ENCODE measurements at places on chromosomes 4 and X.

- no peak for DNase-seq
Observed at GRCh38 chr4:3071811-3072210, 2.5 kb downstream of the HTT-AS start.

DNA sequence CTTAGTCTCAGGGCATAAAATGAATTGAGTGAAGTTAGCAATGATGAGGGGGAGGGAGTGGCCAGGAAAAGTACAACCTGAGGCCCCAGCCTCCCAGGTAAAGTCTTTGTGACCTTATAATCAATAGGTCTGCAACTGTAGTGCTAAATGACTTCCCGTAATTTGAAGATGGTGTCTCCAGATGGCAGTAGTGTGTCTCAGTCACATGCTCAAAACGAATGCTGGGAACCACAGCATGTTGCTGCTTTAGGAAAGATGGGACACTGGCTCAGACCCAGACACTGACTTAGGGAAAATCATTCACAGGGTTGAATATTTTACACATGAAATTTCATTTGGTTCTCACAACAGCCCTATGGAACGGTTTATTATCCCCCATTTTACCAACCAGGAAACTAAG is 10.3 kb downstream of the SRPX2 start:
- DNase-seq = no peak

- DNase-seq = no peak
Observed at GRCh38 chr4:175827516-175827915, 15.5 kb upstream of the GPM6A start.

- DNase-seq = no peak
Observed at GRCh38 chr4:106340774-106341173, 24.4 kb downstream of the AIMP1 start.

DNA sequence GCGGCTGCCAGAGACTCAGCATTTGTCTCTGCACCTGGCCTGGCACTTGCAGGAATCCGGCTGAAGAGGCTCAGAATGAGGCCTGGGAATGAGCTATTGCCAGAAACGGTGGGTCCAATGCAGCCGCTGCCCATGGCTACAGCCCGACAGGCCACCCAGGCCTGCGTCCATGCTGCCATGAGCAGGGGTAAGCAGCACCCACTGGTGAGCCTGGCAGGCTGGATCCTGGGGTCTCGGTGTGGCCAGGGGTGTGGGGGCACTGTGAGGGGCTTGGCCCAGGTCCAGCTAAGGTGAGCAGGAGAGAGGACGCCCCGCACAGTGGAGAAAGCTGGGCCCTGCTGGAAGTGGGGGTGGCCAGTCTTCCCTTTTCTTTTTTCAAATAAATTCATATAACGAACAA is 60.3 kb upstream of the MXD4 start:
- DNase-seq = no peak

GRCh38 chrX:103153661-103154060 is 60.7 kb upstream of the NXF3 start:
- DNase-seq = no peak

GRCh38 chr4:148434075-148434773 is 8.0 kb downstream of the NR3C2 start:
- no peak for DNase-seq

- no peak for DNase-seq
Observed at GRCh38 chr4:110268352-110268751, 69.9 kb upstream of the ELOVL6 start.

DNA sequence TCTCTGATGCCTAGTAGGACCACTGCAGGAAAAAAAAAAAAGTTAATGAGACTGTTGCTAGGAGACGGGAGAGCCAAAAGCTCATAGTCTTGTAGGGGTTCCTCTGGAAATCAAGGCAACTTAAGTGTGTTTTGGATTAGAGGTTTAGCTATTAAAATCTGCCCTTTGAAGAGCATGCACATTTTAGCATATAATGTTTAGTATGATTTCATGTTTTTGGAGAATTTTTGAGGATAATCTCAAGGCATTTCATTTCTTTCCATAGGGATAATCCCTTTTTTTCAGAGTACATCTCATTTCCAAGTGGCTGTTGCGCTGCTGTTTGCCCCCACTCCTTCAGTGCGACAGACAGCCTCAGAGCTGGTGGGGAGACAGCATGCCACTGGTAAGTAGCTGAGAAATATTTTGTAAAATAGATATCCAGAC is at the start of gene LINC00632:
TSS of gene LINC00632 (plus strand) at position 339 of the 426 bp plus-strand sequence.
- no peak for DNase-seq

DNA sequence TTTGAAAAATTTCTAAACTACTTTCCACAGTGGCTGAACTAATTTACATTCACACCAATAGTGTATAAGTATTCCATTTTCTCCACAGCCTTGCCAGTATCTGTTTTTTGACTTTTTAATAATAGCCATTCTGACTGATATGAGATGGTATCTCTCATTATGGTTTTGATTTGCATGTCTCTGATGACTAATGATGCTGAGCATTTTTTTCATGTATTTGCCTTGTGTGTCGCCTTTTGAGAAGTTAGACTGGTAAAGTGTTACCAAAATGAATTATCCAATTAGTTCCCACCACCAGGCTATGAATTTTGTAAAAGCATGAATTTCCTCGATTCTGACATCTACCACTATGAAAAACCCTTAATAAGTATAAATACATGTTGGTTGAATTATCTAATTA is 242.2 kb upstream of the GK2 start:
- no peak for DNase-seq

GRCh38 chr4:101393256-101393655 is 45.9 kb upstream of the PPP3CA start:
- DNase-seq = no peak

- DNase-seq = no peak
Observed at GRCh38 chr4:185142564-185142911, 528 bp upstream of the SLC25A4 start.

GRCh38 chr4:184262901-184263300 is 45.2 kb upstream of the ENPP6 start:
- no peak for DNase-seq

GRCh38 chr4:100017637-100018310 is 67.7 kb upstream of the H2AZ1 start:
- DNase-seq = no peak

DNA sequence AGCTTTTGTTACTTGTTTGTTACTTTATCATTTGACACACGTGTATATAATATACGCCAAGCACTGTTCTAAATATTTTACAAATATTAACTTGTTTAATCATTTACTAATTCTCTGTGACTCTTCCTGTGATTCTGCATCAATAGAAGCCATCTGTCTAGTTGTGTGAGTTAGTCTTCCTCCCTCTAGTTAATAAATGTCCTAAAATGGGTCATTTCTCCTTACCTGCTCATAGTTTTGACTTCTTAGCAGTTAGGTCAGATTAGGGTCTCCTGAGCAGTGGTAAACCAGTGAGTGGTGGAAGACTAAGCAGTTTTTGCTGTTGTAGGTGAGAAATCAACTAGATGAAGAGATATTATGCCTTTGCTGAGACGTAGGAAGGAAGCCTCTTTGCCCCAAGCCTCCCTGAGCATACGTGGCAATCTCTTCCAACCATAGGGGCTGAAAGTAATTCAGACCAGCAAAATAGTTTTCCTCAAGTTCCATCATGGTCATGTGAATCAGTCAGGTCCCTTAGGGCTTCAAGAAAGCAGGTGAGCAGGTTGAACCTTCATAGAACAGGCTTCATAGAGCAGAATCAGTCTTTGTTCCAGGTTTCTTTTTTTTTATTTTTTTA is 38.7 kb upstream of the THOC2 start:
- DNase-seq = no peak

DNA sequence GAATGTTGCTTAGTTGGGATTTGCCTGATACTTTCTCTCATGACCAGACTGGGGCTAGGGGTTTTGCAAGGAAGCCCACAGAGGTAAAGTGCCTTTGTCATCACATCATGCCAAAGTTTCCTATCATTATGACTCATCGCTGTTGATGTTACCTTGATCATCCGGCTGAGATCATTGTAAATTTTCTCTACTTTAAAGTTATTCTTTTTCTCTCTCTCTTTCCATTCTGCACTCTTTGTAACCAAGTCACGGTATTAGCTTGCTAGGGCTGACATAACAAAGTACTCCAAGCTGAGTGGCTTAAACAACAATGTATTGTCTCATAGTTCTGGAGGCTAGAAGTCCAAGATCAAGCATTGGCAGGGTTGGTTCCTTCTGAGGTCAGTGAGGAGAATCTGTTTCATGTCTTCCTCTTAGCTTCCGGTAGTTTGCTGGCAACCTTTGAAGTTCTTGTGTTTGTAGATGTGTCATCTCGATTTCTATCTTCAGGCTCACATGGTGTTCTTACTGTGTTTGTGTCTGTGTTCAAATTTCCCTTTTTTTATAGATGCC is 113.0 kb downstream of the DTHD1 start:
- DNase-seq = peak; percentile 8

- no peak for DNase-seq
Observed at GRCh38 chr4:121307445-121308327, 73.1 kb downstream of the QRFPR start.

DNA sequence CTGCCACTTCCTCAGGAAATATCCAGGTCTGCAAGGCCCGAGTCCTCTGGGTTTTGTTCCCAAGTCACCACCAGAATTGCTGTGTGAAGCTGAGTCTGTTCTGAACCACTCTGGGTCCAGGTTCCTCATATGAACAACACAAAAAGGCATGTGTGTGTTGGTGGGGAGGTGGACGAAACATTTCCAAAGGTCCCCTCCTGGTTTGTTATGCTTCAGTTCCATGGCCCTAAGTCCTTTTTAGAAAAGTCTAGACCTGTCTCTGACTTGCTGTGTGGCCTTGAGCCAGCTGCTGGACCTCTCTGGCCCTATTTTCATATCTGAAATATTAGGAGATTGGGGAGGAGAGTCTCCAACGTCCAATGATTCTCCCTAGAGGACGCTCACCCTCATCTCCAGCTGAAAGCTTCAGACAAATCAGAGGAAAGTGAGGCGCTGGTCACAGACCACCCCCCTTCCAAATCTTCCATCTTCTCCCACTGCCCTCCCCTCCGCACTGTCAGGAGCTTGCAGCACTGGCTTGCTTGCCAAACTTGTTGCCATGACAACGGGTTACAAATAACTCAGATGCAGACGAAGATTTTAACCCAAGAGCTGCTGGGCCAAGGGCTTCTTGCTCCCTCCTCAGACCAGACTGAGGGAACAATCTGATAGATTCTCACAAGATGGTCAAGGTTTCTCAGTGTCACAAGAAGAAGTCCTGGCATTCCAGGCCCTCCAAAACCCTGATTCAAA is 64.5 kb downstream of the SMC1A start:
- DNase-seq = no peak

DNA sequence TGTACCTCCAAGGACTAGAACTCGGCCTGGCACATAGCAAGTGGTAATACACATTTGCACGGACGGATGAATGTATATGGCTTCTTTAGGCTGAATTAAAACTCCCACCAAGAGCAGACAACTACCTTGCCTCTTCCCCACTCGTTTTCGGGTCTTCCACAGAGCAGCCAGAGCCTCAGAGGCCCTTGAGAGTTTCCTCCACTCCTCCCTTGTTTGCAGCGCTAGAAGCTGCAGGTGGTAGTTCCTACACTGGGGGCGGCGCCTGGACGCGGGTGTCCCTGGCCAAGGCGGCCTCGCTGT is 10.2 kb upstream of the INTU start:
- DNase-seq = no peak

DNA sequence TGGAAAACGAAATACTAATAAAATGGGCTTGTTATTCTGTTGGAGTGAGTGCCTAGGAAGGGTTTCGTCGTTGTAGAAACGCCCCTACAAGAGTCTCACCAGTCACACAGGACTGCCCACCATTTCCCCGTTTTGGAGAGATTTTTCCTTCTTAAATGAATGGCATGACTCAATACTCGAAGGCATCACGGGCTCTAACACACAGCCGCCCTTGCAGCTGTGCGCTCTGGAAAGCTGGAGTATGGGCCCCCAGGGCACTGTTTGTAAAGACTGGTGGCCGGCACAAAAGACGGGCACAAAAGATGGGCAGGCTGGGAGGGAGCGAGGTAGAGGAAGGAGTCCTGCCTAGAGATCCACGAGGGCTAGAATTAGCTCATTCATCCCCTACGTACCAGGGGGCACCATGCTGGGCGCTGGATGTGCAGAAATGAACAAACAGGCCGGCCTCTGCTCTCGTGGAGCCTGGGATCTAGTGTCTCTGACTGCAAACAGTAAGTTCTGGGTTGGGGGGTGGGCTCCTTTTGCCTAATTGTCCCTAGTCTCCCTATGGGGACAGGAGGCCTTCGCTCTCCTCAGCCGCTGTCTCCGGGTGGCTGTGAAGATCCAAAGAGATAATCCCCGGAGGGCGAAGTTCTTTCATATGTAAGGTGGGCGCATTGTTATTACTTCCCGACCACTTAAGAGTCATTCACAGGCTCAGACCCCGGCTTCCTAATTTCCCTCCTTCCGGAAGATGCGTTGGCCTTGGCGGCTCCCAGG is 1.0 kb upstream of the SFRP2 start:
- DNase-seq = no peak

DNA sequence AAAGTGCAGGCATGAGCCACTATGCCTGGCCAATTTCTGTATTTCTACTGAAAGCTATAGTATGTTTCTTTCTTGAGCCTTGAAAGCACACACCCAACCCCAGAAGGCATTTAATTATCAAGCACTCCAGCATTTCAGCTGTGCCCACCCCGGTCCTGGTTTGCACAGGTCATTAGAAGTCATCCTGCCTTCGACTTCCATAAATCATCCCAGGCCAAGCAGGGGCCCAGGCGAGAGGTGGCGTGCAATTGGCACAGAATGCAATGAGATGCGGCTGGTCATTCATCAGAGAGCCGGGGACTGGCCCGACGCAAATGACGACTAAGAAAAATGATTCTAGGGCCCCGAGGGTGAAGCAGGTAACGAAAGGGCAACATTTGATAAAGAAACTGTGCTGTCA is 24.8 kb upstream of the CRMP1 start:
- no peak for DNase-seq

DNA sequence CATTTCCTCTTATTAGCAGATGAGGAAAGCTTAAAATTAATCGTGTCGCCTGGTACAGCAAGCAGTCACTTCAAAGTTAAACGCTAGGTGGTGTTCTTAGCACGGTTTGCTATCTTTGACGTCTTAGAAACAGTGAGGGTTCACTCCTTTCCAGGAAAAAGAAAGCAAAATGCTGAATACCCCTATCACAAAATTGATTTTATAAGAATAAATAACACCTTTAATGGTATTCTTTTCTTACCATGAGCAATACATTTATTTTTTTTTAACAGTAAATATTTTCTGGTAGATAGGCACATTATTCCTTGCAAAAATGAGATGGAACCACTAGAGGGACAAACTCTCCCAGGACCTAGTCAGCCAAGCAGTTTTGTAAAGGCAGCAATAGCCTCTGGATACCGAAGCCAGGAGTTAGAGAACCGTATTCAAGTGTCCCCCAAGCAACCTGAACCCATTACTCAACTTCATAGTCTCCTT is 153.9 kb downstream of the KDR start:
- no peak for DNase-seq
